Hematopoietic multipotent progenitor cell (in vitro differentiated cells): ENCODE measurements at places on chromosomes 4 and X. TPM values are rescaled to one million over a fixed set of nuclear protein-coding genes. Genes with fewer than 3 reads are reported as not detected.

GRCh38 chr4:144754562-144755410, 108.8 kb downstream of the HHIP start:
- DNase-seq, result peak; percentile 24

DNA sequence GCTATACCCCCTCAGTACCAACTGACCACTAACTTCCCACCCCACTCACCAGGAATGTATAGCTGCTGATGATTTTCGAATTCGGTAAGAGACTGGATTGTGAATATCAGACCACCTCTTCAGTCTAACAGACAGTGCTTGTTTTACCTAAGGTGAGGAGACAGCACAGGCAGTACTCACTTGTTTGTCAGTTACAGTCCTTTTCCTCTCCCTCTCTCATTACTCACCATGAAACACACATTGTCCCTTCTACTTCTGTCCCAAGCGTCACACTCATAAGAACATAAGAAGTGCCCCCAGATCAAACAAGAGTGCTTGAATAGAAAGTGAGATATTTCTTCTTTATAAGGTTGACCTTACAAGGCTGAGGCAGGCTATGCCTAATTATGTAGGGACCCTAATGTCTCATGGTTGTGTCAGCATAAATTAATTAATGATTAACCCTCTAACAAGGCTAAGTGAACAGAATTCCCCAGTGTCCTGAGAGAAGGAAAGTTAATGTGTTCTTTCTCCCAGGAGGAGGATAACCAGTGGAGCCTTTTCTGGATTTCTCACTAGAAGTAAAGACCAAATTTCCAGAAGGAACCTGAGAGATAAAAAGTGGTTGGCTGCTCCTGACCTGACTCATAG, 32.2 kb downstream of the ZCCHC12 start:
- DNase-seq, result no peak

GRCh38 chrX:7086384-7086783, 61.1 kb upstream of the STS start:
- no peak for DNase-seq

DNA sequence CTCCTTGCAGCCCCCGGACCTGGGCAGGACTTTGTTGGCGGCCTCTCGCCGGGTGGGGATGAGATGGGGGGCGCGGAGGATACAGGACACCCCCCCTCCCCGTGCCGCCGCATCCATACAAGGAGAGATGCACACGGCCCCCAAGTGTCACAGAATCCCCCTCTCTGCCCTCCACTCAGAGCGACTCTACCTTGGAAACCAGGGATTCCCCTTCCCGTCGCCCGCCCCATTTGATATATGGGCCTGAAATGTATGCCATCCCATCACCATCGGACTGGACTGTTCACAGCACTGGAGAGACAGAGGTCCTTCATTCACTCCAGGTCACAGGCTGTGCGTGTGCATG, 426 bp downstream of the PORCN start:
- no peak for DNase-seq

GRCh38 chrX:121641560-121641959, 594.1 kb downstream of the GLUD2 start:
- peak; percentile 4 for DNase-seq

The ADH7 gene
- not detected for total RNA-seq

The GAGE12J gene
- total RNA-seq, result not detected

DNA sequence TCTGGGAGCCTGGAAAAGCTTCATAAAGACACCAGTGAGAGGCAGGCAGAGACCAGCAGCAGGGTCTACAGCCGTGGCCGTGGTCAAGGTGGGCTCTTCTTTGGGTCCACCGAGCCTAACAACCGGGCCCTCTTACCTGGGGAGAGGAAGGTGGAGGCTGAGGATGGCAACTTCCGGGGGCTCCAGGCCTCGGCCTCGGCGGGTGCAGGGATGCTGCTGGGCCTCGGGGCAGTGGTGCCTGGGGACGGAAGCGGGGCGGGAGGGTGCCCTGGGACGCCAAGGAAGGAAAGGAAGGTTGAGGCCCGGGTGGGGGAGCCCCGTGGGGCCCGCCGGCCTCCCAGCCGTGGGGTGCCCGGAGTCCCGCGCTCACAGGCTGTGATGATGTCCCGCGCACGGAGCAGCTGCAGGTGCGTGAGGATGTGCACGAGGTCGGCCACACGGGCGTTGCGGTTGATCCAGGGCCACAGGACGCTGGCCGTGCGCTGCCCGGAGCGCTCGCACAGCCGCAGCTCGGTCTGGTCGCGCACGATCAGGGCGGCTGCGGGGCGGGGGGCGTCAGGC, 561 bp downstream of the IRAK1 start:
- no peak for DNase-seq
